H9 (cell line): ENCODE measurements at places on chromosomes 7 and 10. TPM values are rescaled to one million over a fixed set of nuclear protein-coding genes. Genes with fewer than 3 reads are reported as not detected.

GRCh38 chr7:41063116-41063515 lies 639.8 kb downstream of the INHBA start:
- peaks cover 3% of the 10 kb centered on the region; the same call in 1 of the 2 replicates for H3K4me1 ChIP-seq
- H3K36me3 ChIP-seq: peaks cover under 1% of the 10 kb centered on the region
- H3K27me3 ChIP-seq: no peaks in the 10 kb centered on the region; the same call in 1 of the 2 replicates
- no peak overlapping the region for H3K4me3 ChIP-seq

DNA sequence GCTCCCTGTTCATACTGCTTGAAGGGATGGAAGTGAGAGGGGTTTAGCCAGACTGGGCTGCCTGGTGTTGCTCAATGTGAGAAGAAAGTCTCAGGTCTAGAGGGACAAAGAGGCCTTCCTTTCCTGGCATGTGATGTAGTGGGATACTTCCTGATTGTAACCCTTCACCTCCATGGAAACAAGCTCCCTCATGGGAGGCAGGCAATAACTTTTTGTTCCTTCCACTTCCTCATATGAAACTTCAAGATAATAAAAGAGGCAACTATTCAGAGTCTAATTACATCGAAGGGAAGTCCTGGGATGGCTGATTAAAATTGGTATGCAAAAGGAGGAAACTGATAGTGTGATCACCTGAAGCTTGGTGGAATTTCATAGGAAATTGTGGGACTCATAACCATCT lies 84.1 kb upstream of the ETV1 start:
- no peak overlapping the region for H3K27ac ChIP-seq
- no peaks in the 10 kb centered on the region for H3K4me1 ChIP-seq
- H3K4me3 ChIP-seq: no peak overlapping the region
- no peaks in the 10 kb centered on the region for H3K36me3 ChIP-seq
- DNase-seq: no peak

DNA sequence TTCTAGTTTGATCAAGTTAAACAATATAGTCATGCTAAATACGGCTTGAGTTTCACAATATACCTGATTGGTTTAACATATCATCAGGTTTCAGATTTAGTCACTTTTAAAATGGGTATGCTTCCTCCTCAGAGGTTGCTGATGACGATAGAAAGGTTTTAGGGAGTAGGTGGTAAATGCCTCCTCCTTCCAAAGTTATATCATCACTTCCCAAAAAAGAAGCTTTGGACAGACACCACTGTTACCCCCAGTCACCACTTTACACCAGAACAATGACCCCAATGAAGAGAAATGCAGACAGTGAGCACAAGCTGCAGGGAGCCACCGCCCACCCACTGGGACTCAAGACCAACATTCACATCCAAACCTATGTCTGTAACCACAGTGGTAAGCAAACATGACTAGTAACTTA lies 244.6 kb downstream of the SORCS1 start:
- peaks cover 3% of the 10 kb centered on the region; the same call in 1 of the 2 replicates for H3K27me3 ChIP-seq
- no peaks in the 10 kb centered on the region for H3K36me3 ChIP-seq
- DNase-seq: no peak
- H3K27ac ChIP-seq: no peak overlapping the region
- H3K4me3 ChIP-seq: no peak overlapping the region
- H3K4me1 ChIP-seq: 0 out of 2 replicates have a peak, but pooled peaks cover 2% of the 10 kb centered on the region

Gene BTBD16
- not detected in 2 replicates for total RNA-seq
